ENCODE measurements at places on chromosomes 4 and X.

GRCh38 chrX:69387567-69388487 lies 116.3 kb upstream of the NALF2 start:
- DNase-seq, result peak; percentile 41

DNA sequence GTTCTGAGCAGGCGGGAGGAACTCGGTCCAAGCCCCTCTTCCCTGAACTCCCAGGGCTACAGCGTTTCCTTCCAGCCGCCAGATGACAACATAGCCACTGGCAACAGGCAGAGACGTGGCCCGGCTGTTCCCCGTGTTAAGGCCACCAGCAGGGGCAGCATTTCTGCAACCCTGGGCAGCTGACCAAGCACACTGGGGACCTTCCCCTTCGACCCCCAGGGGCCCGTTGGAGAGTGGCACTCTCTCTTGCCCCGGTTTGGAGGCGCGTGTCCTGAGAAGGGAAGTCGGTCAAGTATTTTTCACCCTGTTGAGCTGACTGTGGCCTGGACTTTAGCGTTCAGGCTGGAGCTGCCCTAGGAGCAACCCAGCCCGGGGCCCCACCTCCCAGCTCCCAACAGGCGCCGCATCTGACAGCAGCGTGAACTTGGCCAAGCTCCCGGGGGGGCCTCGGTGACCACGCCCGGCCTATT lies 37.6 kb downstream of the ZBTB49 start:
- DNase-seq, result no peak

DNA sequence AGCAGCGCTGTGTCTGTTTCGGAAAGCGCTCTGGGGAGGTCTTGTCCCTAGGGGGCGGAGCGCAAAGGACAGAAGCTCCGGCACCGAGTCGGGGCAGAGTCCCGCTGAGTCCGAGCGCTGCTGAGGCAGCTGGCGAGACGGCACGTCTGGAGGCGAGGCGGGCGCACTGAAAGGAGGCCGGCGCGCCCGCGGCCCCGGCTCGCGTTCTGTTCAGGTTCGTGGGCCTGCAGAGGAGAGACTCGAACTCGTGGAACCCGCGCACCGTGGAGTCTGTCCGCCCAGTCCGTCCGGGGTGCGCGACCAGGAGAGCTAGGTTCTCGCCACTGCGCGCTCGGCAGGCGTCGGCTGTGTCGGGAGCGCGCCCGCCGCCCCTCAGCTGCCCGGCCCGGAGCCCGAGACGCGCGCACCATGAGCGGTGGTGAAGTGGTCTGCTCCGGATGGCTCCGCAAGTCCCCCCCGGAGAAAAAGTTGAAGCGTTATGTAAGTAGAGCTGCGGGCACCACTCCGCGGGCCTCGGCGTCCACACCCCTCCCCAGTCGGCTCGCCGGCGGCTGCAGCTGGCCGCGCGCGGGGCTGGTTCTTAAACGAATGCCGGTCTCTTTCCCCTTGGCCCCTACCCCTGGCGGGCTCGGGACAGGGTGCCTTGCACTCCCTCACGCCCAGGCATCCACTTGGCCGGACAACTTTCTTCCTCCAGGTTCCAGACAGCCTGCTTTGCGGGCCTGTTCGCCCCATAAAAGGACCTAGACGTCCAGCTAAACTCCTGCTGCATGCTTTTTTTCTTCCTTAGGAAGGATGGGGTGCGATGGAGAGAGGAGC lies at the start of gene GAB1:
Gene GAB1 (plus strand): TSS at position 96 of the 819 bp plus-strand sequence. CDS start 313 bp downstream, at position 409.
- peak; percentile 82 for DNase-seq

GRCh38 chr4:124025000-124025399 lies 628.4 kb downstream of the SPRY1 start:
- no peak for DNase-seq

- DNase-seq, result peak; percentile 61
Measured at GRCh38 chr4:54658252-54659093, 716 bp downstream of the KIT start.

- DNase-seq, result no peak
Measured at GRCh38 chr4:139957986-139958738, 195.8 kb downstream of the MAML3 start.

- no peak for DNase-seq
Measured at GRCh38 chr4:107255596-107255995, 219.5 kb upstream of the DKK2 start.

DNA sequence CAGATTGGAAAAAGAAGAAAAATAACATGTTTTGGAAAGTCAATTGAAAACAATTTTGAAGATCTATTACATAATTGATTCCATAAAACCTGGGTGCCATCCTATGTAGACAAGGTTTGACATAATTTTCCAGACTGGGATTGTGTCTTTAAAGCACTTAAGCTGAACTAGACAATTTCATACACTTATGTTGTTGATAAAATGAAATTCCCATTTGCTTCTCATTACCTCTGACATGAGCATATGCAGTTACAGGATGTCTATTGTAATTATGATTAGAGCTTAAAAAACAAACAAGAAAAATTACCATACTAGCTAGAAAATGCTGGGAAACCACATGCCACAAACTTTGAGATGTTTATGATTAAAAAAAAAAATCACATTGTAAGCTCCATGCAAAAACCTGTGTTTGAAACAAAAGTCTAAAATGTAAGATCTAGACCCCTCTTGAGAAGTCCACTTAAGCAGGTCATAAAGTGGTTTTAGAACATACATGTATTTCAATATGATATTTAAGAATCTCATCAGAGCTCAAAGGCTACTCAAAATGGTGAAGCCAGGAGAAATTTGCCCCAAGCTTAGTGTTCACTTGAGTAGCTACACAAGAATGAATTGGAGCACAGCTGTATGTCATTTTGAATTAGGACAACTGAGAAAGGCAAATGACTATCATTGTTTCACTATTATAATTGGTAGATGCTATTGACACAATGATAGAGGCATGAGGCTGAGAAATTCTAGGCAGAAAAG lies 181.1 kb upstream of the PABPC4L start:
- DNase-seq, result no peak

- DNase-seq, result no peak
Measured at GRCh38 chrX:109654516-109655109, 29.6 kb upstream of the KCNE5 start.

- no peak for DNase-seq
Measured at GRCh38 chr4:3868211-3869173, 102.3 kb downstream of the ADRA2C start.

DNA sequence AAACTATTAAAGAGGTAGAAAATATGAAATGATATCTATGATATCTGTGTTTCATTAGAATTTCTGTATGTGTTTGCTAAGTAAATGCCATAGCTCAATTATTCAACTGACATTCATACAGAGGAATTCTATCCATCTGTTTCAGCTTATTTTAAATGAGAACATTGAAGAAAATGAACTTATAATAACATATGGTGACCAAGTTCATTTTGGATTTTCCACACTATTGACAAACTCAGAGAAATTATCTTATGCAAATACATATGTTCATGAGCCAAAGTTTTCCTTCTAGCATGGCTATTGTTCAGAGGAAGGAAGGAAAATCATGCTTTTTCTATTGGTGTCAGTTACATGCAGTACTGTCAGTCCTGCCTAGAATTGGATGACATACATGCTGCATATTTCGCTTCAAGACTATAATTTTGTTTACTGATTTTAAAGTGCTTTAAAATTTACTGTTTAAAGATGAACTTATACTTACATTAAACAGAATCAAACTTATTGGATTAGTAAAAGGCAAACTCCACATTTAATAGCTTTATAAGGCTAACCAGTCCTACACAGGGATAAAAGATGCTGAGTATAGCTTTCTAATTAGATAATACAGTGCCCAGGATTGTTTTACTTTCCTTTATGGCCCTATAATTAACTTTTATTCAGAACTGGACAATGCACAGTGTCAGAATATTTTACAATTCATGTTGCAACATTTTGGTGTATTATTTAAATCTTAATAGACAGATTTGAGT lies 646.2 kb downstream of the TRAM1L1 start:
- DNase-seq, result no peak

DNA sequence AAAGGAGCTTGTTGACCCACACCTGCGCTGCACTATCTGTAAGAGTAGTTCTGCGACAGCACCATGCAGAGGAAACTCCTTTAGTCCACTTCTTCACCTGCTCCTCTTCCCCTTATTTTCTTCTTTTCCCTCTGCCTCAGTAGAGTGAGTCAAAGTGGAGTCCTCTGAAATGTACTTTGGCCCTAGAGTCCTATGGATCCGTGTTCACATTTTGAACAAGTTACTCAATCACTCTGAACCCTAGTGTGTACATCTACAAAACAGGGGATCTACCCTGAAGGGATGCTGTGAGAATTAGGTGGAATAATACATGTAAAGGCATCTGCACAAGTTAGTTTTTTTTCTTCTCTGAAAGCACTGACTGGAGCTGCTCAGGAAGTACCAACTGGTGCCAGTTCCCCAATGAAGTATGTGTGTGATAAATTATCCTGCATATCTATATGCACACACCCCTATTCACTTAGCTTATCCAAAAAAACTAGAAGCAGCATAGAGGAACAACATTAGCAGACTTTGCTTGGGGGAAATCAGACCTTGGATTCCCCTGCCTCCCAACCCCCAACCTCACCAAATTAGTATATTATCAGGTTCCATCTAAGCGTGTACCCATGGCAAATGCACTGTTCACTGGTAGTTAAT lies 118.5 kb upstream of the FAM9C start:
- DNase-seq, result no peak

GRCh38 chr4:157521906-157522305 lies 301.4 kb downstream of the GRIA2 start:
- DNase-seq, result no peak

- no peak for DNase-seq
Measured at GRCh38 chr4:141599853-141600252, 36.5 kb upstream of the IL15 start.

GRCh38 chr4:99885063-99885664 lies 9.1 kb downstream of the LAMTOR3 start:
- DNase-seq, result no peak

- DNase-seq, result no peak
Measured at GRCh38 chr4:169765835-169766234, 8.1 kb upstream of the HPF1 start.

DNA sequence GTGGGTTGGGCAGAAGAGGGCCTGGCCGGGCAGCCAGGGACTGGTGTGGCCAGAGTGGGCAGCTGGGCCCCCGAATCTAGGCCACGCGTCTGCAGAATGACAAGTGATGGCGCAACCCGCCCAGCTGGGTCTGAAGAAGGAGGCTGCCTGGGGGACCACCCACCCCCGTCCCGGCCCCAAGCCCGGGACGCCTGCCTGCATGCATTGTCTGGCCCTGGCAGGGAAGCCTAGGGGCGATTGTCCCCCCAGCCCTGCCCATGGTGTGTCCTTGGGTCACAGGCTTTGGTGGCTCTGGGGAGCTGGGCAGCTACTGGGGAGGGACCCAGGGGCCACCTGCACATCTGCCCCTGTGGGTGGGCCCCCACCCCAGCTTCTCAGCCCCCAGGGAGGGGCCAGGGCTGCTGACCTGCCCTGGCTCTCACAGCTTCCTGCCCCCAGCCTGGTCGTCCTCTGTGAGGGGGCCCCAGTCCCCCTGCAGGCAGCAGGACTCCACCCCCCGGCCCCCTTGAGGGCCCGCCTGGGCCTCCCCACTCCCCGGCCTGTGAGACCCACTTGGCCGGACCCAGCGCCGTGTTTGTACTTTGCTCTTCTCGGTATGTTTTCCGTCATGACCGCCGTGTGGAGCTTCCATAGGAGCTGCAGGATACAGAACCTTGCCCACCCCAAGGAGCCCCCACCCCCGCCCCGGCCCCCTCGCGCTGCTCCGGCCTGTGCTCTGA lies 4.9 kb downstream of the FGFR3 start:
- DNase-seq, result no peak

DNA sequence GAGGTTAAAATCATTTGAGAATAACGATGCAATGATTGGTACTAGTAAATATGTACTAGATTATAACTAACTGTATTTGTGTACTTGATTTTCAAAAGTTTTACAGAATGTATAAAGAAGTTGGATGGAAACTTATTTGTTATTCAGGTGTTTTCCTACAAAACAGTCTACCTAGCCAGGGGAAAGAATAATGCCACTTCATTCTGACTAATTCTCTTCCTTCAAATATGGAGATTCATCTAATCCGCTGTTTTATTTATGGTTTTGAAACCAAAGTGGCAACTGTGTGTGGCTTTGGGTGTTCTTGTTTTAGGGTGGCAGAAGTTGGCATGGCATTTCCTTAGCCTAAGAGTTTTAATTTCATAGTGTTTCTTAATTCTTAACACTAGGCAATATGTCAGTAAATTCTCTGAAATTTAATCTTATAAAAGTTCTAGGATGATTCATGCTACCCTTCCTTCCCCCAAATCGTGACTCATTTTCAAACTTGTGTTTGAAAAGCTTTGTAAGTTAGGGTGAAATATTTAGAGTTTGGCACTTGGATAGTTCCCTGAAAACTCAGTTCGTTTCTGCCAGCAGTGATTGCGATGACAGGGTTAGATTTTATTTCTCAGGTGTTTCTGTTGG lies 62.6 kb downstream of the DCLK2 start:
- DNase-seq, result no peak

DNA sequence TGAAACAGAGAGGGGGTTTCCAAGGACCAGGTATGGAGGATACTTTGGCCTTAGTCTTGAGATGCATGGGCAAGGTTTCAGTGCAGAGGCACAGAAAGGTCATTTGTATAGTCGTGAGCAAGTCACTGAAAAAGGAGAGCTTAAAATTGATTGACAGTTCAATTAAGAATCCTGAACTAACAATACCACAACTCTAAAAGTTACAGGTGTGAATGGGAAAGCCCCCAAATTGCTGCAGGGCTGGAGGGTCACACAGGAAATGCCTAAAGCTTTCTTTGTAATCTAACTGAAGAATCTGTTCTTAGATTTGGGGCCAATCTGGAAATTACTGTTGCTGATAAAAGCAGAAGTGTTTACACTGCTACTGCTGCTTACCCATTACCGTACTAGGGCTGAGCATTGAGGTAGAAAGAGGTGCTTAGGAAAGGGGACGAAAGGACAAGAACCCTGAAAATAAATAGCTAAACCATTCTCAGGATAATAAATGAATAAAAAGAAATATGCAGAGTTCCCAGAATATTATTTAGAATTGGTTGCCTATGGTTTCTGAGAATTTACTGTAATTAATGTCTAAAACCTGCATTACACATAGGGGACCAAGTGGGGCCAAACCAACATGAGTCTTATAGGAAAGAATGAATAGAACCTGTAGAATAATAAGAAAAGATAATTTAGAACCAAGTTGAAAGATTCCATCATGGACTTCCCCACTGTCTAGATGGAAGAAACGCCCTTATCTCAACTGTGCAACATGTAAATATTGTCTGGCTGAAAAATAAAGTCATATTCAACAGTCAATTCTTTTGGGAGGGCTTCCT lies 91.9 kb upstream of the PPP1R2C start:
- no peak for DNase-seq
